ENCODE measurements at places on chromosomes 1 and 21. TPM values are rescaled to one million over a fixed set of nuclear protein-coding genes. Genes with fewer than 3 reads are reported as not detected.

The KLHDC8A gene
- not detected for total RNA-seq

The NUP210L gene
- not detected for total RNA-seq

The IL12RB2 gene
- not detected for total RNA-seq

The FAM163A gene
- total RNA-seq: not detected

The INSRR gene
- total RNA-seq: 2.9 TPM

The NGF gene
- total RNA-seq: 2.1 TPM

DNA sequence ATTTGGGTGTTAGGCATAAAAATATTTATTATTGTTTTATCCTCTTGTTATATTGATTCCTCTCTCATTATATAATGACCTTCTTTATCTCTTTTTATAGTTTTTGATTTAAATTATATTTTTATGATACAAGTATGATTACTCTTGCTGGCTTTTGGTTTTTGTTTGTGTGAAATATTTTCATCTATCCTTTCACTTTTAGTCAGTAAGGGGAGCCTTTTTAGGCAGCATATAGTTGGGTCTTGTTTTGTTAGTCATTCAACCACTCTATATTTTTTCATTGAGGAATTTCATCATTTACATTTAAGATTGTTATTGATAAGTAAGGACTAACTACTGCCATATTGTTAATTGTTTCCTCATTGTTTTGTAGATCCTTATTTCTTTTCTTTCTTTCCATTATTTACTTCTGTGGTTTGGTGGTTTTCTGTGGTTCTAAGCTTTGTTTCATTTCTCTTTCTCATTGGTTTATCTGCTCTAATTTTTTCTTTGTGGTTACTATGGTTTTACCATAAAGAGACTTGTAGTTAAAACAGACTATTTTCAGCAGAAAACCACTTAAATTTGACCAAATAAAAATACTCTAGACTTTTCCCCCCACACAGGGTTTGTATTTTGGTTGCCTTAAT is 593.1 kb downstream of the NUF2 start:
- H3K27ac ChIP-seq: no peak overlapping the region
- no peak overlapping the region for H3K4me3 ChIP-seq
- no peak for DNase-seq
- no peaks in the 10 kb centered on the region for H3K36me3 ChIP-seq
- no peaks in the 10 kb centered on the region for H3K4me1 ChIP-seq
- H3K27me3 ChIP-seq: no peaks in the 10 kb centered on the region

DNA sequence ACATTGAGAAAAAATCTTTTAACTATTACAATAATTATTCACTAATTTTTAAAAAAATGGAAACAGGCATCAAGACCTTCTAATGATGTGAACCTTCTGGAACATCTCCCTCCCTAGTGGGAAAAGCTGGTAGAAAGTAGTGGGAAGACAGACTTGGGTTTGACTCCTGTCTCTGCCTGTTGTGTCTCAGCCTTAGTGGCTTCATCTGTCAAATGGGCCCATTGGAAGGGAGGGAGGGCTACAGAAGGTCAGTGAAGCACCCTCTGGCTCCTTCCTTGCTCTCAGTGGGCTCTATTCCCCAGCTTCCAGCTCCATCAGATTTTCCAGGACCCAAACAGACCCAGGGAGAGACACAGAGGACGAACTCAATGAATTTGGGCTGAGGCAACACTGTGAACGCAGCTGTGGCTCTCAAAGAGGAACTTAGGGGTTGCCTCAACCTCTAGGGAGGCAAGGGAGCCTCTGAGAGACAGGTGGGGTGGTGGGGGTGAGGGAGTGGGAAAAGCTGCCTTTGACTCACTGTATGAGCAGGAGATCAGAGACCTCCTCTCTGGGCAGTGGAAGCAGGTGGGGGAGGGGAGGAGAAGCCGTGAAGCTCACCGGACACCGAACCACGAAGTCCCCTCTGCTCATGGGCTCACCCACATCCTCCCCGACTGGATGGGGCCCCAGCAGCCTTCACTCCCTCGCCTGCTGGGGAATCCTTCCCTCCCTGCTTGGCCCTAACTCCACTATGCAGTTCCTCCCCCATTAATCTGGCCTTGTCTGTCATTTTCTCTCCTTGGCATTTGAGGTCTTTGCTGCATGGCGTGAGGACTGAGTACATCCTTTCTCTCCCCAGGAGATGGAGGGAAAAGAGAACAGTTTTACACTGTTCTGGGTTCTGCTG is 4.5 kb downstream of the CNR2 start:
- H3K36me3 ChIP-seq: no peaks in the 10 kb centered on the region
- no peak overlapping the region for H3K27ac ChIP-seq
- no peaks in the 10 kb centered on the region for H3K27me3 ChIP-seq

- H3K4me1 ChIP-seq: peaks cover 11% of the 10 kb centered on the region
- H3K36me3 ChIP-seq: no peaks in the 10 kb centered on the region
- no peak overlapping the region for H3K27ac ChIP-seq
- no peak for DNase-seq
- peak overlapping the region; percentile 56 for H3K4me3 ChIP-seq
Measured at GRCh38 chr1:63322944-63323864, 837 bp downstream of the FOXD3 start.

DNA sequence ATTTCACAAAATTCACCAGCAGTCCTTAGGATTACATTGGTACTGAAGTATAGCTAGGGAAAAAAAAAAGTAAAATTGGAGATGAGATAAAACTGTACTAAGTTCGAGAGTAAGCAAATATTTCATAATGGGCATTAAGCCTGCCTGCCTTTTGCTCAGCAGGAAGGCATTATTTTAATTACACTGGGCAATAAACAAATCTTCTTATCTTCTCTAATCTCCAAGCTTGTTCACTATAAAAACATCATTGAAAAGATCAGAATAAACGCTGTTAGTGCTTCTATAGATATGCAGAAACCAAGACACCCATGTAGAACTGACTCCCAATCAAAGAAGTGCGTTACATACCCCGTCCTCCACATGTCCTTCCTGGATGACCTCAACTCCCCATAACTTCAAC is 174.2 kb upstream of the CHODL start:
- H3K27me3 ChIP-seq: no peaks in the 10 kb centered on the region
- no peaks in the 10 kb centered on the region for H3K4me1 ChIP-seq
- no peak overlapping the region for H3K4me3 ChIP-seq
- H3K36me3 ChIP-seq: no peaks in the 10 kb centered on the region

DNA sequence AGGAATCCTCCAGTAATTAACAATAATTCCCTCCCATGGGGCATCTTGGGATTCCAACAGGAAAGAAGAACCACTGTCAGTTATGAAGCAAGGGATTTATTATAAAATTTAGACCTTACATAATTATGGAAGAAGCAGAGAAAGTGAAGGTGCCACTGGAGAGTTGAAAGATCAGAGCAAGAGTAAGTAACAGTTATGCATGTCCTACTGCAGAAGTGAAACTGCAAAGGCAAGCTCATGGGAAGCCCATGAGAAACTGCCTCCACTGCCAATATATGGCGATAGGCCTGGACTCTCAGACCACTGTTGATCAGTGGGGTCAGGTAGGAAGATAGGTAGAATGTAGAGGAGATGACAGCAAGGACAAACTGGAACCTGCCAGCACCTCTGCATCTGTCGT is 123.6 kb upstream of the ZNF648 start:
- H3K36me3 ChIP-seq: no peaks in the 10 kb centered on the region
- no peak overlapping the region for H3K27ac ChIP-seq

- no peak overlapping the region for H3K4me3 ChIP-seq
- no peaks in the 10 kb centered on the region for H3K27me3 ChIP-seq
- no peaks in the 10 kb centered on the region for H3K4me1 ChIP-seq
- DNase-seq: no peak
- no peaks in the 10 kb centered on the region for H3K36me3 ChIP-seq
Measured at GRCh38 chr1:21046132-21046531, 130.6 kb downstream of the EIF4G3 start.

DNA sequence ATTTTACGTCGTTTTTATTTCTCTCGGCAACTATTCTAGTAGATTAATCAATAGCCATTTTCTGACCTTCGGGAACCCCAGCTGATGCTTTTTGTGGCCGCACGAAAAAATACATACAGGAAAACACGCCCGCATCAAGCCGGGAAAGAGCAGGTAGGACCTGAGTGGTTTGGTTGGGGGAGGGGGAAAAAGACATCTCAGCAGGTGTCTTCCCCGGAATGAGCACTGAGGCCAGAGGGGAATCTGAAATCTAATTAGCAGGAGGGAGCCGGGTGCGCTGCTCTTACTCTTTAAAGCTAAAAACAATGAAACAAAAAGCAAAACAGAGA is 618 bp upstream of the FOXD3 start:
- H3K27me3 ChIP-seq: peaks cover 63% of the 10 kb centered on the region
- H3K27ac ChIP-seq: no peak overlapping the region
- no peak for DNase-seq
- H3K36me3 ChIP-seq: no peaks in the 10 kb centered on the region
- peaks cover 11% of the 10 kb centered on the region for H3K4me1 ChIP-seq

DNA sequence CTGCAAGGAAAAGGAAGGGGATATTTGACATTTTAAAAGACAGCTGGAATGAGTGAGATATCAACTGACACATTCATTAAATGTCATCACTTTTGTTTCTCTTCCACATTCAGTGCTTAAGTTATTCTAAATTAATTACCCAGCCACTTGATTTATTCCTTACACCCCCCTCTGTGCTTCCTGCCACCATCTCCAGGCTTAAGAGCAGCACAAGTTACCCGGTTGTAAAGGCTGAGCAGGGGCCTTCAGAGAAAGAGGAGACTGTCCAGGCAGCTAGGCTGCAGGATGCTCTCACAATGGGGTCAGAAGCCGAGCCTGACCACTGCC is 71.4 kb downstream of the SYT6 start:
- no peak for DNase-seq
- H3K4me3 ChIP-seq: no peak overlapping the region
- no peaks in the 10 kb centered on the region for H3K4me1 ChIP-seq
- H3K27me3 ChIP-seq: no peaks in the 10 kb centered on the region
- H3K36me3 ChIP-seq: no peaks in the 10 kb centered on the region

DNA sequence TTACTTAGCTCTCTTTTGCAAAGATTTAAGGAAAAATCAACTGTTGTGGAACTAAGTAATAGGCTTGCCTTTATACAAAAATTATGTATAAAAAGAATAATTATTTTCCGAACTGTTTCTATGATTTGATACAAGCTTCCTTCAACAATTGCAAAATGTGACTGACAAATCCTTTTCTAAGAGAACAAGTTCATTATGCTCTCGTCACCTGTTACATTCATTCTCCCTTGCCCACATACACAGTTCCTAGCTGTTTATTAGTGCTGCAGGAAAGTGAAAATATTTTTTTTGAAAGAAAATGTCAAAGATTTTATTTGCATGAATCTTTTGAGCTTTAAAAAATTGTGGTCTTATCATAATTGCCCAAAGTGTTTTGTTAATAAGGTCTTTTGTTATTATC is 466.2 kb downstream of the USP25 start:
- H3K27me3 ChIP-seq: no peaks in the 10 kb centered on the region
- no peaks in the 10 kb centered on the region for H3K36me3 ChIP-seq
- peak overlapping the region; percentile 51 for H3K4me3 ChIP-seq
- no peaks in the 10 kb centered on the region for H3K4me1 ChIP-seq
- H3K27ac ChIP-seq: peak overlapping the region; percentile 76
- no peak for DNase-seq

- no peaks in the 10 kb centered on the region for H3K4me1 ChIP-seq
- H3K4me3 ChIP-seq: no peak overlapping the region
- no peak for DNase-seq
Measured at GRCh38 chr1:98398092-98398491, 263.4 kb upstream of the SNX7 start.

- no peak for DNase-seq
- H3K27me3 ChIP-seq: no peaks in the 10 kb centered on the region
- H3K4me1 ChIP-seq: peaks cover 6% of the 10 kb centered on the region
- no peak overlapping the region for H3K4me3 ChIP-seq
Measured at GRCh38 chr1:113965703-113966412, 13.4 kb upstream of the OLFML3 start.

DNA sequence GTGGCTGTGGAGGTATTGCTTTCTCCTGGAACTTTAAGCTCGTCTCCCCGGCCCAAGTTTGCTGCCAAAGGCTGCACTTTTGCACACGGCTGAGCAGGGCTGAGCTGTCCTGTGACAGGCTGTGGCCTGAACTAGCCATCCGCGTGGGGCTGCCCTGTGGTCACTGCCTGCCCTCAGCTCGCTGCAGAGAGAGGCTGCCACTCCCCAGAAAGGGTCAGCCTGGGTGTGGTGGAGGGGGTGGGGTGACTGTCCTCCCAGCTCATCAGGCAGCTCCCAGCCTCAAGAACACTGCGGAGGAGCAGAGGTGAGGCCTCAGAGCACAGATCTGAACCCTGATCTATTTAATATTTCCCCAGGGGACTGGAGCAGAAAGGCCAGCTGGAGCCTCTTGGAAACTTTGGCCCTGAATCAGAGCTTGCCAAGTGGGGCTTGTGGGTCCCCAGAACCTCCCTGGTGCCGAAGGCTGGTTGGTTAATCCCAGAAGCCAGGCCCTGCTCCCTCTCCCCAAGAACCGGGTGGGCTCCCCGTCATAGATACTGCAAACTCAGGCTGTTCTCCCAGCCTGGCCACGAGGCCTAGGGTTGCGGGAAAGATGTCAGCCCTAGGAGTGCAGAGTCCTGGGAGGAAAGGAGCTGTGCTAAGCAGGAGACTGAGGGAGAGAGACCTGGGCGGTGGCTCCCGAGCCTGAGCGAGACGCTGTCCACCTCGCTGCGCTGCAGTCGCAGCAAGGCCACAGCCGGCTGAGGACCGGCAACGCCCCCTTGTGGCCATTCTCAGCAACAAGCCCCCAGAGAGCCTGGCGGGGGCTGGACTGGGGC is 125.1 kb upstream of the IPO9 start:
- H3K27ac ChIP-seq: peak overlapping the region; percentile 57
- no peaks in the 10 kb centered on the region for H3K36me3 ChIP-seq
- H3K27me3 ChIP-seq: no peaks in the 10 kb centered on the region
- H3K4me1 ChIP-seq: peaks cover 3% of the 10 kb centered on the region
- H3K4me3 ChIP-seq: no peak overlapping the region

- no peak overlapping the region for H3K27ac ChIP-seq
- no peak overlapping the region for H3K4me3 ChIP-seq
Measured at GRCh38 chr21:29217818-29218291, 80.9 kb upstream of the BACH1 start.

DNA sequence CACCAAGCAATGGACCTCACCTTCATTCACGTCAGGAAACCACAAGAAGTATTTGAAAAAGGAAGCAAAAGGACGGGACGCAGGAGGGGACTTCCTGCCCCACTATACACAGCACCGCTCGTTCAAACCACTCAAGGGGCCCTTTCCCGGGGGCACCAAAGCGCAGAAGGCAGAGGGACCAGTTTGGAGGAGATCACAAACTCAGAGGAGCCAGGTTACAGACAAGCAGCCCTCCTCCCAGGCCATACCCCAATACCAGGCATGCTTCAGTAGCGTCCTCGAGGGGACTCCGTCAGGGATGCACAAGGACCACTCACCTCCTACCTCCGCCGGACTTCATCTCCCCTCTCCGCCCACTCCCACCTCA is 685 bp downstream of the CRTC2 start:
- H3K4me3 ChIP-seq: peak overlapping the region; percentile 87
- H3K36me3 ChIP-seq: peaks cover 34% of the 10 kb centered on the region
- no peak for DNase-seq

GRCh38 chr1:108017698-108018097 is 52.7 kb upstream of the VAV3 start:
- H3K27ac ChIP-seq: no peak overlapping the region
- H3K36me3 ChIP-seq: no peaks in the 10 kb centered on the region
- no peak overlapping the region for H3K4me3 ChIP-seq
- no peaks in the 10 kb centered on the region for H3K27me3 ChIP-seq

All from ascending aorta (tissue), 2 donors.